ENCODE measurements at places on chromosomes 4 and X. TPM values are rescaled to one million over a fixed set of nuclear protein-coding genes. Genes with fewer than 3 reads are reported as not detected.

Gene KANTR
- 7.7 TPM for total RNA-seq

GRCh38 chr4:126582737-126583136, 1050.0 kb upstream of the INTU start:
- H3K36me3 ChIP-seq: no peaks in the 10 kb centered on the region
- H3K4me3 ChIP-seq: no peak overlapping the region
- peak; percentile 64 for DNase-seq
- H3K4me1 ChIP-seq: no peaks in the 10 kb centered on the region

DNA sequence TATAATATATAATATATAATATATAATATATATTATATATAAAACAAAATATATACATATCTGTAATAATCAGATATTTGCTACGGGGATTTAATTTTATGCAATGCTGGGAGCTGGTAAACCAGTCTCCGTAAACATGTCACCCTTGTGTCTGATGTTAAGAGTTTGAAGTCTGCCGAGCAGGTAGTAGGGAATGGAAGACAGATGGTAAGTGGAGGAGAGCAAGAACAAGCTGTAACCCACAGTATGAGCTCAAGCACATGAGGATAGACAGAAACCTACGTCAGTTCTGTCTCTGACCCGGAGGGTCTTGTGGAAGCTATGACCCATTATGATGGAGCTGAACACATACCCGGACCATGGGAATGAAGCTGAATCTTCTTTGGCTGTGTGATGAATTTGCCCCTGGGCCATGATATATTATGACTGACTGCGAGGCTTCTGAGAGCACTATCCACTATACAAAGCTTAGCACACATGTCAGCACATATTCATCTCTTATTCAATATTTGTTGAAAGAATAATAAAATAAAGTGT, 46.2 kb downstream of the TIGD2 start:
- no peak for DNase-seq
- no peaks in the 10 kb centered on the region for H3K4me1 ChIP-seq
- H3K27me3 ChIP-seq: no peaks in the 10 kb centered on the region
- no peaks in the 10 kb centered on the region for H3K36me3 ChIP-seq
- no peak overlapping the region for H3K27ac ChIP-seq
- no peak overlapping the region for H3K4me3 ChIP-seq

DNA sequence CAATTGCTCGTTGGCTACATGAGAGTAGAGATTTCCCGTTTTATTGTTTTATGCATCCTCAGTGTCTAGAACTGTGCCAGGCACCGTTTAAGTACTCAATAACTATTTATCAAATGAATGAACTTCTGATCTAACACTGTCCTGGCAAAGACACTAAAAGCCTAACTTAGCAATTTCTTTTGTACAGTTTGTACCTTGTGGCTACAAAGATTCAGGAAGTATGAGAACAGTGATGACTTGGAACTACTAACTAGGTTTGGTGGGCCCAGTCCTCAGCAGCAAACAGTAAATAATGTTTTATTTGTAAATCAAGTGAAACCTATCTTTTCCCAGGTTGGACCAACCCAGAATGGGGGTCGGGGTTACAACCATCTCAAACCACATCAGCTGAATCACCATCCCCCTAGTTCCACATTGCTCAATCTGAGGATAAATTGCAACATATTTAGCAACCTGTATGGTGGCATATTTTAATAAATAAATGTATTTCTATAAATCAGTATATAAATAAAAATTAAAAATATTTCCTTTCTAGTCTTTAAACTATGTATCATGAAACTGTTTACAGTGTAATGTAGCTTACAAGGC, 12.3 kb upstream of the SCRG1 start:
- H3K36me3 ChIP-seq: no peaks in the 10 kb centered on the region
- no peak overlapping the region for H3K27ac ChIP-seq
- H3K4me1 ChIP-seq: no peaks in the 10 kb centered on the region
- no peak overlapping the region for H3K4me3 ChIP-seq

DNA sequence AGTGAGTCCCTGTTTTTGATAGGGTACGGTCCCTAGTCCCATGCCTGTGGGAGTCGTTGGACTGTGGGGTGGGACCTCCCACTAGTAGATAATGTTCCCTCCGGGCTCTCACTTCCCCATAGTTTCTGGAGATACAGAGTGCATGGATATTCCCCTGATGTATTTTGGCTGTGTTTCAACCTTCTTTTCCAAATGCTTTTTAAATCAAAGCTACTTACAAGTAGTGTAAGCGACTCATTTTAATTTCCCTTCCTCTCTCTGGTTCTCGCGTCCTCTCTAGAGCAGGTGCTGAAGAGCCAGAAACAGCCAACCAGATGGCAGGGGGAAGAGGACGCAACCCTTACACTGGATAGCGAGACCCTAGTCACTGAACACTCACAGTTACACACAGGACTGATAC, 79.2 kb downstream of the ZNF827 start:
- peaks cover 21% of the 10 kb centered on the region for H3K36me3 ChIP-seq
- H3K27ac ChIP-seq: no peak overlapping the region
- H3K4me1 ChIP-seq: peaks cover 6% of the 10 kb centered on the region
- H3K4me3 ChIP-seq: no peak overlapping the region

GRCh38 chrX:39018541-39018940, 217.3 kb downstream of the MID1IP1 start:
- no peaks in the 10 kb centered on the region for H3K36me3 ChIP-seq
- no peak overlapping the region for H3K27ac ChIP-seq
- 0 out of 2 replicates have a peak, but pooled peaks cover 3% of the 10 kb centered on the region for H3K27me3 ChIP-seq
- H3K4me3 ChIP-seq: no peak overlapping the region
- DNase-seq: no peak
- no peaks in the 10 kb centered on the region for H3K4me1 ChIP-seq

Data from H9 (cell line).